ENCODE measurements at places on chromosomes 7 and 10. TPM values are rescaled to one million over a fixed set of nuclear protein-coding genes. Genes with fewer than 3 reads are reported as not detected.

DNA sequence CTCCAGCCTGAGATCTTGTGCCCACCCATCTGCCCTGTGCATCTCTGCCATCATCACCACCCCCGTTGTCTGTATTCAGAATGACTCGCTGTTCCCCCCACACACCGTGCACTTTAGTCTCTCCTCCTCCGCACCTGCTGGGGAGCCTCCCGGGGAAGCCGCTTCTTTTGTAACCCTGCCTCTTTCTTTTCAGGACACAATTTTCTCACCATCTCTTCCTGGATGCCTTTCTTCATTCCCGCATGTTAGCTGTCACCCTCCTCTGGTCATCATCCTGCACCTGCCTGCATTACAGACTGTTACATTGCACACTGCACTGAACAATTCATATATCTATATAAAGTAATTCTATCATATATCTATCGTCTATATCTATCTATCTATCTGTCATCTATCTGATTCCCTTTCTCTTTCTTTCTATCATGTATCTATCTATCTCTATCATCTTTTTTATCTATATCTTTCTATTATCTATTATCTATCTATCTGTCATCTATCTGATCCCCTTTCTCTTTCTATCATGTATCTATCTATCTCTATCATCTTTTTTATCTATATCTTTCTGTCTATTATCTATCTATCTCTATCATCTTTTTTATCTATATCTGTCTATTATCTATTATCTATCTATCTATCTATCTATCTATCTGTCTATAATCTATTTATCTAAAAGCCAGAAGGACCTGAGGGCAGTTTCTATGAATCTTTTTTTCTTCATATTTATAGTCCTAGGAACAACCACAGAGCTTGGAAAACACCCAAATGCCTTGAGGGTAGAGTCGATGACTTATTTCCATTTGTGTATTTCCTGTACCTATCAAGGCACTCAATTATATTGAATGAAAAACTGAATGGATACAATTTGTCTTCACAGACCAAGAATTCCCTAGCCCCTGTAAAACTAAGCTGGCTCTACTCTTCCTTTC is 642.5 kb downstream of the ACTR3B start:
- H3K27me3 ChIP-seq: peaks cover 2% of the 10 kb centered on the region
- H3K4me3 ChIP-seq: no peak overlapping the region
- H3K36me3 ChIP-seq: peaks cover 80% of the 10 kb centered on the region
- no peak overlapping the region for H3K27ac ChIP-seq

GRCh38 chr10:97540669-97541500 is 31.7 kb upstream of the ANKRD2 start:
- H3K36me3 ChIP-seq: no peaks in the 10 kb centered on the region
- peak; percentile 38 for DNase-seq
- peaks cover 30% of the 10 kb centered on the region for H3K4me1 ChIP-seq
- no peak overlapping the region for H3K4me3 ChIP-seq

DNA sequence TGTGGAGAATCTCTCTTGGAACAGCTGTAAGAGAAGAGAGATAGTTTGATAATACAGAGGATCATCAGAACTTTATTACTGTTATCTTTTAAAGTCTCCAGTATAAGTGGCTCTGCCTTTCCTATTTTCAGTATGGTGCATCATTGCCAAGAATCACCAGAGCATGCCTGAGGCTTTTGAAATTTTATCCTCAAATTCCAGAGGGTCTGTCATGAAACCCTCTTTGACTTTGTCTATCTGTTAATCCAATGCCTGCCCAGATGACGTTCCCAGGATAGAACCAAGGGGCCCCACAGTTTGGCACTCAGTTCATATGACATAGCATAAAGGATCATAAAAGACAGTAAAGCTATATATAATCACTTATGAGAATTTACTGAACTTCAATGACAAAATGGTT is 35.3 kb upstream of the SEMA3C start:
- no peak overlapping the region for H3K27ac ChIP-seq
- H3K4me1 ChIP-seq: no peaks in the 10 kb centered on the region
- no peak overlapping the region for H3K4me3 ChIP-seq
- no peaks in the 10 kb centered on the region for H3K36me3 ChIP-seq
- no peaks in the 10 kb centered on the region for H3K27me3 ChIP-seq
- no peak for DNase-seq

GRCh38 chr10:84263716-84264115 is 18.9 kb downstream of the RGR start:
- H3K27ac ChIP-seq: no peak overlapping the region
- peaks cover 13% of the 10 kb centered on the region for H3K4me1 ChIP-seq
- peaks cover 5% of the 10 kb centered on the region for H3K27me3 ChIP-seq
- no peak for DNase-seq

DNA sequence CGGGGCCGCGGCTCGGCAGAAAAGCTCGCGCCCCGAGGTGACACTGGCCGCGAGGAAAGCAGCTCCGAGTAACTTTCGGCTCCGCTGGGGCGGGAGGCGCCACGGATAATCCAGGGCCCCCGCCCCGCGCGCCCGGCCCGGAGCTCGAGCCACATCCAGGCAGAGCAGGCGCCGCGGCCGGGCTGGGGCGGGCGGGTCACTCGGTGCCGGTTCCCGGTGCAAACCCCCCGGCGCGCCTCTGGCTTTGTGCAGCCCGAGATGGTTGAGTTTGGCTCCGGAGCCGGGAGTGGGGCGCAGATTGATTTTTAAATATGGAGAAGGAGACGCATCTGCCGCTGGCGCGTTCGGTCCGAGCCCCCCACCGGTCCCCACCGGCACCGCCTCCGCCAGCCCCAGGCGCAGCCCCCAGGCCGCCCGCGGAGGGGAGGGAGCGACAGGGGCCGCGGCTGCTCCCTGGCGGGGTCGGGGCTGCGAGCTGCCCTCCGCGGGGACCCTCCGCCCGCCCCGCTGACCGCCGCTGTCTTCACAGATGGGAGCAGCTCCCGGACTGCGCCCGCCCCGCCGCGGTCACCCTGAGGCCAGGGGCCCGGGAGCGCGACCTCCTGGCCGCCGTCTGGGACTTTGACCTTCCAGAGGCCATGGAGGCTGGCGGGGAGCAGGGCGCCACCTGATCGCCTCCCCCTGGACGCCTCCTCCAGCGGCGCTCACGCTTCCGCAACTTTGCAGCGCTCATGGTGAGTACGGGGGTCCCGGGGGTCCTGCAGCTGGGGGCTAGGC is 643 bp downstream of the ADGRA1 start:
- DNase-seq: peak; percentile 44
- H3K36me3 ChIP-seq: no peaks in the 10 kb centered on the region
- H3K27me3 ChIP-seq: peaks cover 42% of the 10 kb centered on the region
- peaks cover 2% of the 10 kb centered on the region for H3K4me1 ChIP-seq
- no peak overlapping the region for H3K4me3 ChIP-seq

The CRHR2 gene
- 0.09 TPM for total RNA-seq

The SPDYE9 gene
- total RNA-seq: not detected

The CHST15 gene
- 7.9 TPM for total RNA-seq

Measured in WTC11 (cell line).